ENCODE measurements at places on chromosomes 3 and 15.
A peak's percentile ranks its signal among the peaks of the same experiment; 100 is the strongest.

DNA sequence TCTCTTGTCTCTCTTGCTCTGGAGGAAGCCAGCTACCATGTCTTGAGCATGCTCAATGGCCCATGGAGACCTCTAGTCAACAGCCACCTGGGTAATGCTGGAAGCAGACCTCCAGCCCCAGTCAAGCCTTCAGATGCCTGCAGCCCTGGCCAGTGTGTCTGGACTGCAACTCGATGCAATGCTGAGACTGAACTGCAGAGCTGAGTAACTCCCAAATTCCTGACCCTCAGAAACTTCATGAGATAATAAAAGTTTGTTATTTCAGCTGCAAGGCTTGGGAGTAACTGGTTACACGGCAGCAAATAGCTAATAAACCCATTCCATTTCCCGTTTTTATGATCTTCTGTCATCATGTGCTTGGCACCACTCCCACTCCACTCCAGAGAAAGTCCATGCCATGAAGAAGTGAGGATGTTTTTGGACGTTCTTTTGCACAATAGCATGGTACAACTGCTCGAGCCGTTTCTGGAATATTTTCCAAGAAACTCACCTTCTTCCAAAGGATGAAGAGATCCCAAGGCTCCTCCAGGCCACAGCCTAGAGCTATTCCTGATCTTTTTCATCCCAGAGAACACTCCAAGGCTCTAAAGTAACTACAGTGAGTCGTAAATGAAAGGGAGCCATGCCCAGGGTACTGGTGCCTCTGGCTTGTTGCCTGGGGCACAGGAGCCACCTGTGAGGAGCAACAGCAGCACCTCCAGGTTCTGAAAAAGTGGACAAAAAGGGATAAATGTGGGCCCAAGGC lies 72.0 kb upstream of the KLF13 start:
- DNase-seq, result no peak

DNA sequence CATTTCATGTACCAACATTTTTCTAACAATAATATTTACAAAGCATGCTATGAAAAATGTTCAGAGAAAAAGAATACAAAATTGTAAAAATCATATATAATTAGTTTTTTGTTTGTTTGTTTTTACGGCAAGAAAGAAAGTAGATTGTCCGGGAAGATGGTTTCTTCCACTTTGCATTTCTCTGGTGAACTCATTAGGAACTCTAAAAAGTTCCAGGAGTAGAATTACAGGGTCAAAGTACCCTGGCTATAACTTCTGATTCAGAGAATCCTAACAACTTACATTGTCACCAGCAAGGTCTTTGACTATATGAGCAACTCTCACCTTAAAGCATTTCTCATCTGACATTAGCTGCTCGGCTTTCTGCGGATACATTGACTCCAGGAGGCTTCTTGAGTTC lies 196.7 kb downstream of the PDE8A start:
- DNase-seq, result no peak

- no peak for DNase-seq
Observed at GRCh38 chr3:140832883-140833282, 108.8 kb upstream of the SLC25A36 start.

DNA sequence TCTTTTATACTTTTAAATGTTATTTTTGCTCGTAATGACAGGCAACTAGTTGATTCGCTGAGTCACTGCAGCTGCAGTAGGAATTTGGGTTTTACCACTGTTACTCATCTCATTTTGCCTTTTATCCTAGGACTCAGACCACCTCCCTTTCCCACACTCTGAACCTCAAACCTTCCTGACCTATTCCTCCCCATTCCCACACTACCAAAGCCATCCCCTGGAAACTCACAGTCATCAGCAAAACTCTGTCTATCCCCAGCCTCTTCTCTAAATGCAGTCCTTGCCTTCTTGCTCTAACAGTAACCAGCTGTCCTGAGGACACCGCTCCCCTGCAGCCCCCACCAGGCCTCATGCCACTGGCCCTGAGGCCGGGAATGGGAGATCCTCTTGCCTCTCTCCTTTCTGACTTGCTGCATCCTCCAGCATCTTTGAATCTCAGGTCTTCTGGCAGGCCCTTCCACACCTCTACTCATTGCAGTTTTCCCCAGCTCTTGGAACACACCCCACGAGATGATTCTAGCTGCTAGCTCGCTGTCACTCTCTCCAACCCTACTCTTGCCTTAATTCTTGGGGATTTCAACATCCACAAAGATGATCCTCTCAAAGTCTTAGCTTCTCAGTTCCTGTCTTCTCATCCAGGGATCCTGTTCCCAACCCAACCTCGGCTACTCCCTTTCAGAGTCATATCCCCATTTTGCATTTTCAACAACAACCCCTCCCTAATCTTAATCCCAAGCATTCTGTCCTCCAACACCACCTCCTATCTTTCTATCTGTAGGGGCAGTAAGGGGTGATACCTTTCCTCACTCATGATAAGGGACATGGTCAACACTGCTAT lies 55.9 kb upstream of the C3orf80 start:
- DNase-seq, result peak; percentile 11

DNA sequence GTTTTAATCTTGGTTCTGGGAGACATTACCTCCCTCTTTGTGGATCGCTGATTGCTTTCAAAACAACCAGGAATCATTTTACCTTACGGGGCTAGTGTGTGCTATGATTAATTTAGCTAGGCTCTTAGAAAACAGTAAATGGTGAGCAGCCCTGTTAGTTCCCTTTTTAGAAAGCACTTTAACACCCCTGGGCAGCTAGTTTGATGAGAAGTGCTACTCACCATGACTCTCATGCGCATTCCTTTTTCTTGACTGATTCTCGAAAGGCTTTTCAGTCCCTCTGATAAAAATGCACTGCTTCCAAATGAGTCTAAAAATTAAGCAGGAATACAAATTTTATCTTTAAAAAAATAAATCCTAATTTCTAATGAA lies 75.3 kb upstream of the LEKR1 start:
- DNase-seq, result no peak

DNA sequence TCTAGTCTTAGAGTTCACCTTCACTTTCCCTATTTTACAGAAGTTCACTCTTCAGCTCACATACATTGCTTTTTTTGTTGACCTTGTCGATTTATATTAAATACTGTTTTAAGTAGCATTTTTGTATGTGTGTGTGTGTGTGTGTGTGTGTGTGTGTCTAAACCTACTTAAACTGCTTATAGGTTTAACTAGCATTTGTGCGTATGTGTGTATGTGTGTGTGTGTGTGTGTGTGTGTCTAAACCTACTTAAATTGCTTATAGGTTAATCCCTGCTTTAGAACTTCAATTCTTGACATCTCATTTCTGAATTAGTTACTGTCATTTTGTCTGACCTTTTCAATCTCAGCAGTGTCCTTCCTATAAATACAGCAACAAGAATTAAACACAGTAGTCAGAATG lies 254.8 kb upstream of the EPHA3 start:
- no peak for DNase-seq

DNA sequence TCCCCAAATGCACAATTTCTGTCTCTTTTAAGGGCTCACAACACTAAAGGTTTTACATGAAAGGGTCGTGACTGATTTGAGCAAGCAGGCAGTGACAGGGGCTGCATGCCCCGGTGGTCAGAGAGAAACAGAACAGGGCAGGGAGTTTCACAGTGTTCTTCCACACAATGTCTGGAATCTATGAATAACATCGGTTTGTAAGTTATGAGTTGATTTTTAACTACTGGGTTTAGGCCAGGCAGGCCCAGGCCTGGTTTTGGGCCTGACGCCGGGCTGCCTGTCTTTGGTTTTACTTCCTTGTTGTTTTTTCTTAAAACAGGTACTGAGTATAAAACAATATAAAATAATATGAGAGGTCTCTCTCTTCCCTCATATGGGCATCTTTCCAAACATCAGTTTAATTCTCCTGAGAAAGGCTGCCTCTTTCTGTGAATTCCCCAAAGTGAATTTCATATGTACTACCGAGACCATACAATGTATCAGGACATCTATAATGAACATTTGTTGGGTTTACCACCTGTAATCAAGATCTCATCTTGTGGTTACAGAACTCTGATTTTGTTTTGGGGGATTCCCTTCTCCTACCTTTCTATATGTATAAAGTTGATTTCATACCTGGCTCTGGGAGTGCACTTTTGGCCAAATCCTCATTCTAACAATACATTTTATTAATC lies 74.4 kb downstream of the CD200 start:
- no peak for DNase-seq

DNA sequence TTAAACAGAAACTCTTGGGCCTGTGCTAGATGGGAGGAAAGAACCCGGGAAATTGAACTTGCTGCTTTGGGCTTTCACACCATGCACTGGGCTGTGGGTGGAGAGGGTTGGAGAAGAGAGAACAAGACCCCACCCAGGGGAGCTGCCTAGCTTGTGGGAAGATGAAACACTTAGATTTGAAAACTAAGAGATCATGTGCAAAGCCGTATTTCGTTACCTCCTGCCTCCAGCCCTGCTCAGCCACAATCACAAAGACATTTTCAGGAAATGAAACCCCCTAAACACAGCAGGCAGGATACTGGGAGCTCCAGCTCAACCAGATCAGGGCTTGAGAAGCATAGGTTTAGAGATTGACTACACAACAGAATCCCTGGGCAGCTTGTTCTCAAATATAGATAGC lies 183.0 kb upstream of the C2CD4B start:
- DNase-seq, result no peak

GRCh38 chr15:55319537-55320237 lies 665 bp downstream of the PIGB start:
- DNase-seq, result no peak

DNA sequence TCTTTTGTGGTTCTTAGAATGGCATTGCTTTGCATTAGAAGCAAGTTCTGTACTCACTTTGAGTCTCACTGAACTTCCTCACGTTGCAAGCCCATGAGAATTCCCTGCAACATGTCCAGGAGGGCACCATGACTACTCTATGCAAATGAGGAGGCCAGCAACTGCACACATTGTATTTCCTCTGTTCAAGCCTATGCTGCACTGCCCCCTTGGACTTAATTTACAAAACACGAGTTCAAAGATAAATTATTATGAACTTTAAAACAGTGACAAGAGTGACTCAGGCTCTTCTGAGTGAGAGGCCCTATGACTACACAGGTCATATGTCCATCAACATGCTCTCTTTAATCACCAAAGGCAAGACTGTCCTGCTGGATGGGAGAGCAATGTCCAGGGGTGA lies 484.2 kb upstream of the ATP11B start:
- DNase-seq, result no peak

DNA sequence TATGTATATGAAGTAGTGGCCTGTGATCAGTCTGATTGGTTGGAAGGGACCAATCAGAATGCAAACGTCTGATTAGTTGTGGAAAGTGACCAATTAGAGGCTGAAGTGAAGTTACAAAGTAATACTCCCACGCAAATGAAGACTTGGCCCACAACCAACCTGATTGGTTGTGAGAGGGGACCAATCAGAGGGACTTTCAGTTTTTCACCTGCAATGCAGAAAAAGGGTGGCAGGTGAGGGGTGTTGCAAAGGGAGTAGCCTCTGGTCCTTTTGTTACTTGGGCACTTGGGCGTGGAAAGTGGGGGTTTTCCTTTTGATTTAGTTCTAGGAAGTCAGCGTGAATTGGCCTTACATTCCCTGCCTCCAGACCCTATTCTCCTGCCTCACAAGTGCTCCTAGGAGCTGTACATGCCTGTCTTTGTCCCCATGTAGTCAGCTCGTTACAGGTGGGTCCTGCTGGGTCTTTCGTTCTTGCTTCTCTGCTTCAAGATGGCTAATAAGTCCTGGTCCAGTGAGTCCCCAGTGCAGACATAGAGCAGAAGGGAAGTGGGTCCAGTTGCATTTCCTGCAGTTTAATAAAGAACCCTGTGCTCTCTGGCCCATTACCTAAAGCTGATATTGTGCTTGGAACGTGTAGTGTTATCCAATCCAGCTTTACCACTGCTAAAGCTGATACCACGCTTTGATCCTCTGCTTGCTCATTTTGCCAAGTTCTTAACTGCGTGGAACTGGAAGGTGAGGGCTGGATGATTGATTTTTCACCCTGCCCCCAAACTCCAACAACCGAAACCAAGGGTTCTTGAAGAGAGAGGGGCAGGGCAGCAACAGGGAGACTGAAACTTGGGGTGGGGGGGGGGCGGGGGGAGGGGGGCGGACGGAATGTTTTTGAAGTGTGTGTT lies 46.0 kb upstream of the CD47 start:
- DNase-seq, result no peak

DNA sequence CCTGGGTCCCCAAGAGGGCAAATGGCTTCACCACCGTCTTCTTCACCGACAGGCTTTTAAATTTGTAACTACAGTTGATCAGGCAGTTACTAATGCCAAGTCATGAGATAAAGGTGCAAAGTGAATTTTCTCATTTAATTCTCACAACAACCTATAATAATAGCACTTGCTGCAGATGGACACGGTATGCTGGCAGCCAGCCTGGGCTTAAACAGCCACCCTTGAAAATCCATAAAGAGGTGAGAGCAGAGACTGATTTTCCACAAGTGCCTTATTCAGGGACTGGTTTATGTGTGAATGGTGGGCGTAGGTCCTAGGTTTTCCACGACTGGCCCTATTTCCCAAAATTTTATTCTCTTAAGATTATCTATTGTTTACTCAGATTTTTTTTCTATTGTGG lies 117.8 kb downstream of the RAB11A start:
- no peak for DNase-seq

- DNase-seq, result no peak
Observed at GRCh38 chr3:31892916-31893573, 88.0 kb downstream of the OSBPL10 start.

DNA sequence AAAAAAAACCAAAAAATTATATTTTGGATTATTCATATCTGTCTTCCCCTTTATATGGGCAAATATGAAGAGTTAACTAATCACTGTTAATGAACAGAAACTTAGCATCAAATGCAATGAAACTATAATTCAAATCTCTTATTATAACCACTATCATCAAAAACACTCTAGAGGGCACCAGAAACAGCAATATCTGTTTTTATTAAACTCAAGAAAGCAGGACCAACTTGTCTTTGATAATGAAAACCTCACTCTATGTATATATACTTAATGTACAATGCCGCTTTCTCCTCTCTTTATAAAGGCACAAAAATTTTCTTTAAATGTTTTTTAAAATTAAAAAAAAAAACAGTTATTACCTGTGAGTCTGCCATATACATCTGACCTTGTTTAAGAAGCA lies 92.7 kb downstream of the UACA start:
- no peak for DNase-seq

GRCh38 chr3:136811701-136812100 lies 7.2 kb upstream of the SLC35G2 start:
- DNase-seq, result no peak

- no peak for DNase-seq
Observed at GRCh38 chr15:67799801-67800205, 25.5 kb upstream of the SKOR1 start.

GRCh38 chr3:35737934-35738706 lies 98.8 kb downstream of the ARPP21 start:
- DNase-seq, result no peak

DNA sequence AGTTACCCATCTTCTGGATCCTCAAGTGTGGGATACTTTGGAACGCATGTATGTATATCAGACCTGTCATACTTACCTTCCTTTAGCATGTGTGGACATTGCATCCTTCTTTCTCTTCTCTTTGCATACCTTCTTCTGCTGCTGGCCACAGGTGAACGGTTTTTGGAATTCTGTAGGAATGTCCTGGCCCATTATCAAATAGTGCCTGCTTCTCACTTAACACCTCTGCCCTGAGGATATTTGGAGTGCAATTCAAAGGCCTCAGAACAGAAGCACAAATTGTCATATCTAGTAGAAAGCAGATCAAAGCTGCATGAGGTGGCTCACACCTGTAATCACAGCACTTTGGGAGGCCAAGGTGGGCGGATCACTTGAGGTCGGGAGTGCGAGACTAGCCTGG lies 34.1 kb upstream of the UACA start:
- no peak for DNase-seq

- DNase-seq, result no peak
Observed at GRCh38 chr3:123300056-123300455, 98.3 kb downstream of the SEC22A start.

Measured in ELF-1 (cell line).